ENCODE measurements at places on chromosomes 6 and 20. TPM values are rescaled to one million over a fixed set of nuclear protein-coding genes. Genes with fewer than 3 reads are reported as not detected.
A peak's percentile ranks its signal among the peaks of the same experiment; 100 is the strongest.

PBOV1 gene
- not detected for total RNA-seq

DNA sequence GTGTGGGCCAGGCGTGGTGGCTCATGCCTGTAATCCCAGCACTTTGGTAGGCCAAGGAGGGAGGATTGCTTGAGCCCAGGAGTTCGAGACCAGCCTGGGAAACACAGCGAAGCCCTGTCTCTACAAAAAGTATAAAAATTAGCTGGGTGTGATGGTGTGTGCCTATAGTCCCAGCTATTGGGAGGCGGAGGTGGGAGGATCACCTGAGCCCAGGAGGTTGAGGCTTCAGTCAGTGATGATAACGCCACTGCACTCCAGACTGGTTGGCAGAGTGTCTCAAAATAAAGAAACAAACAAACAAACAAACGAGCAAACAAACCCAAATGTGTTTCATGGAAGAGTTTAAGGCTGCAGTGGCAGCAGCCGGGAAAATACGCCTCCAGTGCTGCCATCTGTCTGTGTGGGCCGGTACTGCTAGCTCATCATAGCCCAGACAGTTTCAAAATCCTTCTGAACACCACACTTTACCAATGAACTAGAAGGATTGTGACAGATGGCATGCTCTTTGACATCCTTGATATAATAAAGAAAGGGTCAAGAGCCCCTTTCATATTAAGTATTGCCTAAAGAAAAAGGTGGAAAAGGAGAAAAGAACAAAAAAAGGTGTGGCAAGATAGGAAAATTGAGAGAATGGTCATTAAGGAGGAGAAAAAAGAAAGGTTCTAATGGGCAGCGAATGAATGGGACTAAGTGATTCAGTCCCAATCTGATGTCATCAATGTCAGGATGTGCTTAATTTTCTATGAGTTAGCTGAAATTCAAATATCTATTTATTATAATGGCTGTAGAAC lies 298.6 kb downstream of the SYNE1 start:
- DNase-seq: peak; percentile 29

USP49 gene
- 12.5 TPM for total RNA-seq

BACH2 gene
- 65.4 TPM for total RNA-seq

DNA sequence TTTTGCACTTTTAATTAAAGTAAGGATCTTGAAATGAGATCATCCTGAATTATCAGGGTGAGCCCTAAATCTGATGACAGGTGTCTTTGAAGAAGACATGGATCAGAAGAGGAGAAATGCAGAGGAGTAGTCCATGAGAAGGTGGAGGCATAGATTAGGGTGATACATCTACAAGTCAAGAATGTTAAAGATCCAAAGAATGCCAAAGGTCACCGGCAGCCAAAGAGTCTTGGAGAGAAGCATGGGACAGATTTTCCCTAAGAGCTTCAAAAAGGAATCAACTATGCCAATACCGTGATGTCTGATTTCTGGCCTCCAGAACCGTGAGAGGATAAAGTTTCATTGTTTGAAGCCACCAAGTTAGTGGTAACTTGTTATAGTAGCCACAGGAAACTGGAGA lies 59.0 kb upstream of the THEMIS start:
- no peak for DNase-seq

- DNase-seq: no peak
Measured at GRCh38 chr6:111201764-111202163, 114.5 kb downstream of the SLC16A10 start.

DNA sequence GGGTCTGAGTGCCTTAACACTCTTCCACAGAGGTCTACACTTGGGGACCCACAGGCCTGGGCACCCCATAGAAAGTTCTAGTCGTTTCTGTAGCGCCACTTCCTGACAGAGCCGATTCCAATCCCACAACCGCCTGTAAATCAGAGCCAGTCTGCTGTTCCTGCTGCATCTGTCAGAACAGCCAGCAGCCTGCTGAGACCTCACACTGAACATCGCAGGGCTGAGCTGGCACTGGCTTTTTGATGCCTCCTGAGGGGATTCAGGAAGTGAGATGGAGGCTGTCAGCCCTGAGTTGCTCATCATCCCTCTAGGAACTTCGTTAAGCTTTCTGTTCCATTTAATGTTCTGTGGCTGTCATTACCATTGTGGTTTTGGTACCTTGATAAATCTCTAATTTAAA lies 48.9 kb downstream of the DCBLD1 start:
- DNase-seq: no peak

DEFB132 gene
- not detected for total RNA-seq

- no peak for DNase-seq
Measured at GRCh38 chr20:31720486-31721407, 1.9 kb downstream of the BCL2L1 start.

PRRT1 gene
- 0.78 TPM for total RNA-seq

GRCh38 chr6:117776441-117776840 lies 101.2 kb downstream of the NUS1 start:
- DNase-seq: no peak
